RWPE2 (cell line): ENCODE measurements at places on chromosomes 7 and 10.

GRCh38 chr7:39410582-39410981, 155.6 kb upstream of the YAE1 start:
- no peak for DNase-seq

DNA sequence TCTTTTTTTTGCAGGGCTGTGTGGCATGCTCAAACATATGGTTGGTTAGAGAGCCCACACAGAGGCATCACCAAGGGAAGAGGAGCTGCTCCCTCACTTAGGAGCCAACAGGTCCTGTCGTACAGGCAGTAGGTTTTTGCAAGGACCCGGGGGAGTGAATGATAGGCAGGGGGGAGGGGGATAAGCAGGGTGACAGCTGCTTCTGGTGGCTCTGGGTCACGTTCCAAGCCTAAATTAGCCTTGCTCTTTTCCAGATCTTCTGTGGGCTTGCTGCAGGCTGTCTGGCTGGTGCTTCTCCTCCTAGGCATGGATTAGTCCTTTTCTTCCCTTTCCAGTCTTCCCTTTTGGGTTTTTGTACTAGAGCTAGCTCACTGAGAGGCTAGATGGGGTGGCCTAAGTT, 117.7 kb upstream of the PODXL start:
- no peak for DNase-seq

DNA sequence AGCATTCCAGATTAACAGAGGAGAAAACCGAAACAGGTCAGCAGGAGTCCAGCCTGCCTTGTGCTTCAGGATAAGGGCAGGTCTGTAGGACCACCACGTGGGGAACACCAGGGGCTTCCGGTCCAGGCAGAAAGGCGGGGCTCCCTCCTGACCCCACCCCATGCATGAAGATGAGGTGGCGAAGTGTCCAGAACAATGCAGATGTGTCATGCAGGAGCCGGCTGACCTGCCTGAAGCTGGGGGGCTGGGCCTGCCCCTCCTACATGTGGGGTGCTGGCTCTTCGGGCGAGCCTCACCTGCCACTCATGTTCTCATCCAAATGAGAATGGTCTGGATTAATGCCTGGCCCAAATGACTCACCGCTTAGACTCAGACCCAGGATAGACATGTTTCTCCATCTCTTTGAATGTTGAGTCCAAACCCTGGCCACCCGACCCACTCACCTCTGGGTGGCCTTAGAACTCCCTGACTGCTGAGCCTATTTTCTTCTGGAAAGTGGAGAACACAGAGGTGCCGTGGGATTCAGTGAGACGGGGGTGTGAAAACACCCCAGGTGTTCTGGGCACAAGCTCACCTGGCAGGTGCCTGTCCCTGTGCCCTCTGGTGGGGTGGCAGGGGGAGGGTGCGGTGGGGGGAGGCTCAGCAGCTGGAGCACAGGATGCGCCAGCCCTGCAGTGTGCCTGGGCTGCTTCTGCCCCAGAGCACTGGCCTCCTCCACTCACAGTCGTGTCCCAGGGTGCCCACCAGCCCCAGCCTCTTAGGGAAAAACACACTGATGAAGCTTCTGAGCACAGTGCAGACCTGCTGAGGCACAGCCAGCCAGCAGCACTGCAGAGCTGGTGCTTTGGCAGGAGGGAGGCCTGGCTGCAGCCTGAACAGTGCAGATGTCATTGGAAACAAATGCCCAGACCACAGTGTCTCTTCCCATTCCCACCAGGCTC, 55.2 kb upstream of the GDF10 start:
- DNase-seq: no peak

- no peak for DNase-seq
Observed at GRCh38 chr7:29330136-29330535, 135.6 kb downstream of the CHN2 start.
